Sigmoid colon (tissue), 7 donors: ENCODE measurements at places on chromosomes 5 and 9. TPM values are rescaled to one million over a fixed set of nuclear protein-coding genes. Genes with fewer than 3 reads are reported as not detected.

The STRBP gene
- total RNA-seq, result 18.2 TPM

DNA sequence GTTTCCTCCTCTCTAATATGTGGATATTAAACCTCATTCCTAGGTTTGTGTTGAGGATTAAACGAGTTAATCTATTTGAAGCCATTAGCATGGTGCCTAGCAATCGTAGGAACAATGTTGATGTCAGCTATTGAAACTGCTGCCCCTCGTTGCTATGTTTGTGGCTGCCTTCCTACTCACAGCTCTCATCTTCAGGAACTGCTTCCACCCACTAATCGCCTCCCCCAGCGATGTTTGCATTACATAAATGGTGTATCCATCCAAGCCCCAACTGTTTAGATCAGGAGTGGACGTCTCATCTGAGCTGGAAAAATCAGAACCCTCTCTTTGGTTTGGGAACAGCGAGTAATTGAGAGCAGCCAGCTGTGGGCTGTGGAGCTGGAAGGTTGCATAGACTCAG, 416.6 kb downstream of the ARHGEF28 start:
- H3K27ac ChIP-seq, result no peak overlapping the region
- H3K4me3 ChIP-seq, result no peak overlapping the region
- no peak for DNase-seq
- H3K4me1 ChIP-seq, result no peaks in the 10 kb centered on the region
- H3K36me3 ChIP-seq, result no peaks in the 10 kb centered on the region
- no peaks in the 10 kb centered on the region for H3K27me3 ChIP-seq

DNA sequence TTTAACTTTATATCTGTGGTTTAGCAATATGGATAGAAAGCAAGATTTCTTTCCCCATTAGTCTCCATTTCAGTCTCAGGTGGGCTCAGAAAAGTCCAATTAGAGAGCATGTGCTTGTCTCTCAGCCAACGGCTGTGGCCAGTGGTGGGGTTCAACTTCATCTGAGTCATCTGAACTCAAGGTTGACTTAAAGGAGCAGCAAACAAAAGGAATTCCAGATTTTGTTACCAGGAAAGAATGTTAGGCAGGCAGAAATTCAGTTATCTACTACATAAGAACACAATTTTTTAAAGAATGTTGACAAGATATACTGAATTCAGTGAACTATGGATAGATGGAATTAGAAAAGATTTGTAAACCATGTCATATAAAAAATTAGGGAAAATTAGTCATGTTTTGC, 784.1 kb downstream of the MAT2B start:
- no peaks in the 10 kb centered on the region for H3K4me1 ChIP-seq
- no peak for DNase-seq
- no peaks in the 10 kb centered on the region for H3K36me3 ChIP-seq

The NEUROG1 gene
- total RNA-seq, result not detected

DNA sequence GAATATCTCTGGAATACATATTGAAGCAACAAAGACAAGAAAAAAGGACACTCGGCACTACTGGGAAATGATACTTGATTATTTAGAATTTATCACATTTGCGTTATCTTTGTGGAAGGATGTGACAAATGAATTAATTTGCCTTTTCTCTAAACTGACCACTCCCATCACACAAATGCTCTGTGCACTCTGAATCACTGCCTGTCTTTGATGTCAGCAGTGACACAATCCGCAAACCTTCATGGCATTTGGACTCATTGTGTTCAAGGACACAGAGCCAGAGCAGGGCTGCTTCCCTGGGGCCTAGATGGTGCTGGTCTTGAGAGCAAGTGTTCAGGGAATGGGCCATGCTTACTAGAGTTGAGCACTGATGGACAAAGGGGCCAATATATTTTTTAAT, 4.9 kb upstream of the KIF4B start:
- no peaks in the 10 kb centered on the region for H3K27me3 ChIP-seq
- H3K4me1 ChIP-seq, result no peaks in the 10 kb centered on the region
- no peaks in the 10 kb centered on the region for H3K36me3 ChIP-seq
- no peak overlapping the region for H3K27ac ChIP-seq

GRCh38 chr5:60223342-60223741, 329.8 kb upstream of the PDE4D start:
- no peak overlapping the region for H3K4me3 ChIP-seq
- no peaks in the 10 kb centered on the region for H3K4me1 ChIP-seq
- H3K27me3 ChIP-seq, result no peaks in the 10 kb centered on the region
- no peak overlapping the region for H3K27ac ChIP-seq
- no peaks in the 10 kb centered on the region for H3K36me3 ChIP-seq

The CNTNAP3 gene
- 8.2 TPM for total RNA-seq

DNA sequence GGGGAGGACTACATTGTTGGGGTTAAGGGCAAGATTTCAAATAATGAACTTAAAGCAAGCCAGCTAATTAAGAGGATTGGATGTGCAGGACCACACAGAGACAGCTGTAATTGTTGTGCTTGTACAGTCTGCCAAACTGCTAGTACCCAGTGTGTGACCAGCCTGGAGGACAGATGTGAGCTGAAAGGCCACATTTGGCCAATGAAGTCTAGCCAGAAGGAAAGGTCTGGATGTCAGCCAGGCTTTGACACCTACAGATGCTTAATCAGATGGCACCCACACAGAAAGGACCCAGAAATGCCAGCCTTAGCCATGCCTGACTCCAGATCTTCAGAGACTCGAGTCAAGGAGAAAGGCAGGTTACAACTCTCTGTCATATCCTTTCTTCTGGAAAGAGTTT, 491.1 kb downstream of the KIF4B start:
- no peak overlapping the region for H3K4me3 ChIP-seq
- no peak overlapping the region for H3K27ac ChIP-seq
- no peaks in the 10 kb centered on the region for H3K27me3 ChIP-seq
- no peak for DNase-seq
- no peaks in the 10 kb centered on the region for H3K36me3 ChIP-seq
